ENCODE measurements at places on chromosomes 3 and 15.

DNA sequence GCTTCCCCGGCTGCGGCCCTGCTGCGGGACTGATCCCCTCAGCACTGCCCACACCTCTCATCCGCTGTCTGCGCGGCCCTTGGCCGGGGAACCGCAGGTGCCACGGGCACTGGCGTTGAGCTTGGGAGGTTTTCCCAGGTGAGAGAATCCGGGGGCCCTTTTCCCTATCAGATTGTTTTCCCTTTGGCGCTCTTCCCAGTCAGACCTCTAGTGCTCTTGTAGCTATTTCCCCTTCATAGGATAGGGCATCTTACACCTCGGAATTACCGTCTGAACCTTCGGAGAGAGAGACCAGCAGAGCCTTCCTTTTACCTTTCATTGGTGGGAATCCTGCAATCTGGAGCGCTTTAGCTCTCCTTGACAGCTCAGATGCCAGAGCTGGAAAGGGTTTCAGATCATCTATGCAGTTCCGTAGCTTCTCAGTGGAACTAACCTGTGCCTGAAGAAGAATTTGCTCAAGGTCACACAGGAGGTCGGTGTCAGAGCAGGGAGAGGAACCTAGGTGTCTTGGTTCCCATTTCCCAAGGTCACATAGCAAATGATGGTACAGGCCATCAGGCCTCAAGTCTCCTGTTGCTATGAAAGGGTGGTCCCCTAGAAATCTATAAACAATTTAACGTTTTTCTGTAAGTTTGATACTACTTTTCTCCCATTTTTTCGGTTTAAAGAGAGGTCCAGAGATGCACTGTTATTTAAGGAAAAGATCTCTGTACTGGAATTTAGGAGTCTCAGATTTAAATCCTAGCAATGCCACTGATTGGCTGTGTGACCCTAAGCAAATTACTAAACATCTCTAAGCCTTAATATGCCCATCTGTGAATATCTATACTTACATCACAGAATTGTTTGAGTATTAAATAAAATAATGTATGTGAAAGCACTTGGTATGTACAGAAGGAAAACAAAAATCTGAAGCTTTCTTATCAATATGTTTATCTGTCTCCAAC is 916 bp downstream of the IDH3A start:
- DNase-seq, result no peak

- DNase-seq, result no peak
Observed at GRCh38 chr3:32432045-32432710, 40.5 kb downstream of the CMTM7 start.

DNA sequence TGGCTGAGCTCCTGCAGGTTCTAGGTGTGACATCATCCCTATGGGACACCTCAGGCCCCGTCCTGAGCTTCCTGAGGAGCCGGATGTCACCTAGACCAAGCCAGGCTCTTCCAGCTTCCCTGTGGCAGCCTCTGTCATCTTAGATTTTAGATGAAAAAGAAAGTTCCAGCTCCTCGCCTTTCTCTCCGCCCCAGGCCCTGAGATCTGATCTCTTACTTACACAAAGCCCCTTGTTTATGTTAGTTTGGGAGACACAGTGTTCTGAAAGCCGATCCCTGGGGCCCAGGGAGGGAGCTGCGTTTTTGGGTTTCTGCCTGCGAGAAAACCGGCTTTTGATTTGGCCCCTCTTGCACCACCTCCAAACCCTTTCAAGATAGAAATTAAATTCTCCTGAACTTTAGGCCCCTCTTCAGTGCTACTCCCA is 40.2 kb upstream of the FAM107A start:
- peak; percentile 77 for DNase-seq

- DNase-seq, result no peak
Observed at GRCh38 chr15:80426316-80426715, 22.1 kb downstream of the ARNT2 start.

DNA sequence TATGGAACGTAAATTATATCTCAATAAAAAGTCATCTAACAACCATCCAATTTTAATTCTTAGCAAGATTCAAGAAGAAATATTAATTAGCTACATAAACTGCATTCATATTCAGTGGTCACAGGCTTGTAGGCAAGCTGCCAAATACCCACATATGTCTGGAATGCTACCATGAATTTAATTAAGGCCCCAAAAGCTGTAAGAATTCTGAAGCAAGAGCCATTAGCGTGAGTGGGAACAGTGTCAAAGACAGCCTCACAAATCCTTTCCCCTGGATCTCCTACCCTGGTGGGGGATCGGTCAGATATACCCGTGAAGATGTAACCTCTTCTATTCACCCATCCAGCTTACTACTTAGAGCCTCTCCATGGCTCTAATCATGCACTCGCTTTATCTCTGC is 40.0 kb downstream of the ATG7 start:
- DNase-seq, result no peak

- no peak for DNase-seq
Observed at GRCh38 chr3:184344579-184345316, 7.3 kb downstream of the FAM131A start.

DNA sequence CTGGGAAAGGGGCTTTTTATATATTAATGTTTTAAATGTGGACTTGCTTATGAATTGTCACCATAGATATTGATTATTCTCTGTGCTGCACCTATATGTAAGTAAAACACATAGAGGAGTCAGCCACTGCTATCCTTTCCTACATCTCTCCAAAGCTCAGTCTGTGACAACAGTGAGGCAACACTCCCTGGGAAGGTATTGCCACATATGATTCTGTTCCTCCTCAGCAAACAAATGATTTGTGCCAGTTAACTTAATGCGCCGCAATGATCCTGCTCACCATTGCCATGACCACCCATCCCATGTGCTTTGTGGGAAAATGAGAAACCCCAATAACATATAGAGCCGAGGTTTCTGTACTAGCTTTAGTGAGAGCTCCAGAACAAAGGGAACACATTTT is 75.1 kb upstream of the FBN1 start:
- no peak for DNase-seq

DNA sequence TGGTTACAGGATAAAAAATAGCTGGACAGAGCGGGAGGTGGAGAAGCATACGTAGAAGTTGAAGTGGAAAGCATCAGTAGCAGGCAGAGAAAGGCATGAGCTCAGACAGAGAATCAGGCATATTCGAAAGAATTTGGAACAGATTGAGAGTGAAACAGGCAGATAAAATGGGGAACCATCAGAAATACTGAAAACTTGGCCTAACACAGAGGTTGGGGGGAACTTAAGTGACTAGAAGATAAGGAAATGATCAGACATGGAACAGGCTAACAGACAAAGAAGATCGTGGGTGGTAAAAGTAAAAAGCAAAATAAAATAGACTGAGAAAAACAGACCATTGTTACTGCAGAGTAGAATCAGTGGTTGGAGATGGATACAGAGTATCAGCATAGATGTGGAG is 32.9 kb downstream of the GTF2E1 start:
- no peak for DNase-seq

- peak; percentile 97 for DNase-seq
Observed at GRCh38 chr15:42056934-42057798, 36.3 kb upstream of the PLA2G4E start.

DNA sequence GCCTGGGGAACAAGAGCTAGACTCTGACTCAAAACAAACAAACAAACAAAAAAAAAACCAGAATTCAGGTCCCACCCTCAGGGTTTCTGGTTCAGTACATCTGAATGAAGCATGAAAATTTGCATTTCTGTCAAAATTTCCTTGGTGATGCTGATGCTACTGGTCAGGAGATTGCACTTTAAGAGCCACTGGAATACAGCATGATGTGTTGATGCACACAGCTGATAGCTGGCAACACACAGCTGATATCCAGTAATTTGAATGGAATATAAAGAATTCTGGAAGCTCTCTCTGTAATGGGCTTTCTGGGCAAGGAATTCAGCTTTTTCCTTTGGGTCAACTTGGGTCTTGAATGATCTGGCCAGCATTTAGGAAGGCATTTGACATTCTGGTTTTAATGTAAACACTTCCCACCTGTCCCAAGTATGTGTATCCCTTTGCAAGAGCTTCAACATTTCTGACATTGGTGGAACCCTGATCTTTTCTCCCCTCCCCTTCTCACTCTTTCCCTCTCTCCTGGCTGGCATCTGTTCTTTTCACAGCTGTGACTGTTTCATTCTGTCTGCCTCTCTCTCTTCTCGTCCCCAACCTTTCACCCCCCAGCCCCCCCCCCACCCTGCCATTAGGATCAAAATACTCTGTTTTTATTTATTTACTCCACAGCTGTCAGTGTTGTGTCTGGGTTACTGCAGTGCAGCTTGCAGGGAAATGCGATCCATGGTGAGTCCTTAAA is 189.5 kb downstream of the TPRG1 start:
- no peak for DNase-seq

DNA sequence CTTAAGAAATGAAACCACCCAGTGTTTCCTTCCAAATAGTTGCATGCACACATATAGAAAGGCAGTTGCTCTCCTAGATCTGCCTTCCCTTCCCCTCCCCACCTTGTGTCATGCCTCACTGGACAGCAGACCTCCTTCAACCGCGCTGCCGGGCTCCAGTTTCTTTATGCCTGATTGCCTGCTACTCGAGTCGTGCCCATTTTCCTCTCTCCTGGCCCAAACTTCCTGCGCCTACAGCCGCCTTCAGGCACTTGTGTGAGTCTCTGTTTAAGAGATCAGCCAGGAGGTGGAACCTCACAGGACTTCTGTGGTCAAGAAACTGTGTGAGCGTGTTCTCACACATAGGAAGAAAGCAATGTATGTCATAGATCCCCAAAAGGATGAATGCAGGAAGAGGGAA is 8.8 kb upstream of the FAM107A start:
- no peak for DNase-seq

- DNase-seq, result no peak
Observed at GRCh38 chr3:47491777-47492176, 16.0 kb upstream of the SCAP start.

- no peak for DNase-seq
Observed at GRCh38 chr3:44232407-44232806, 9.3 kb upstream of the TOPAZ1 start.

GRCh38 chr3:128083980-128084674 is 31.9 kb downstream of the SEC61A1 start:
- DNase-seq, result no peak

GRCh38 chr3:37093481-37093880 is 80.9 kb downstream of the LRRFIP2 start:
- no peak for DNase-seq

- no peak for DNase-seq
Observed at GRCh38 chr3:80052271-80052670, 284.5 kb upstream of the ROBO1 start.

DNA sequence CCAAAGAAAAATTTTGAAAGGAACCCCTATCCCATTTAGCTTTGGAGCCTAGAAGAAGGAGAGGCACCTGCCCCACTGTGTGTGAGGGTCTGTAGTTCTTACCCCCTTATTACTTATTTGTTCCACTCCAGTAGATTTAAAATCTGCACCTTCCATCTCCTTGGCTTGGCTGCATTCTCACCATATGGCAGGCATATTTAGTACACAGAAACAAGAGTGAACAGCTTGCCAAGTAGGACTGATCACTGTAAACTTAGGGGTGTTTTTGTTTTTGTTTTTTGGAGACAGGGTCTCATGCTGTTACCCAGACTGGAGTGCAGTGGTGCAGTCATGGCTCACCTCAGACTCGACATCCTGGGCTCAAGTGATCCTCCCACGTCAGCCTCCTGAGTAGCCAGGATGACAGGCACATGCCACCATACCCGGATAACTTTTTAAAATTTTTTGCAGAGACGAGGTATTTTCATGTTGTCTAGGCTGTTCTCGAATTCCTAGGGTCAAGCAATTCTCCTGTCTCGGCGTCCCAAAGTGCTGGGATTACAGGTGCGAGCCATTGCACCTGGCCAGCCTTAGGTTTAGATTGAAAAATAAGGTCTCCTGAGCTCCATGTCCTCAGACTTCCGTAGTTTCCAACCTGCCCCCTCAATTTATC is 14.1 kb upstream of the ANXA2 start:
- DNase-seq, result no peak

- no peak for DNase-seq
Observed at GRCh38 chr3:53195602-53196574, 34.9 kb downstream of the PRKCD start.

GRCh38 chr3:23550402-23550801 is 255.4 kb upstream of the UBE2E1 start:
- DNase-seq, result no peak

GRCh38 chr3:74149466-74149865 is 465.0 kb downstream of the CNTN3 start:
- DNase-seq, result no peak

- DNase-seq, result peak; percentile 78
Observed at GRCh38 chr3:124814620-124815421, 72.3 kb downstream of the ITGB5 start.

DNA sequence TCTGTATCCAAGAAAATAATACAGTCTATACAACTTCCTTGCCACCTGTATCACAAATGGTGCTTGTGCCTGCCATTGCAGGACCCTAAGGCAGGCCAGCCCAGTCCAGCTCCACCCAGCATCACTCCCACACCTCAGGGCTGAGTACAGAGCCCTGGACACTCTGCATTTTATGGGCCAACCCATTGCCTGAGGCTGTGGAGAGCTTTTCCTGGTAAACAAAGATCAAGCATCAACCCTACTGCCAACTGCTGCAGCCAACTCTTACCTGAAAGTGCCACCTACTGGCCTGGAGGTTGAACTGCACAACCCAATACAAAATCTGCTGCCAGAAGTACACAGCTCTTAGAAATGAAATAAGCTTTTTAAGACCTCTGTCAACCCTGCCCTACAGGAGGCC is 1082.2 kb downstream of the NAALADL2 start:
- DNase-seq, result no peak

DNA sequence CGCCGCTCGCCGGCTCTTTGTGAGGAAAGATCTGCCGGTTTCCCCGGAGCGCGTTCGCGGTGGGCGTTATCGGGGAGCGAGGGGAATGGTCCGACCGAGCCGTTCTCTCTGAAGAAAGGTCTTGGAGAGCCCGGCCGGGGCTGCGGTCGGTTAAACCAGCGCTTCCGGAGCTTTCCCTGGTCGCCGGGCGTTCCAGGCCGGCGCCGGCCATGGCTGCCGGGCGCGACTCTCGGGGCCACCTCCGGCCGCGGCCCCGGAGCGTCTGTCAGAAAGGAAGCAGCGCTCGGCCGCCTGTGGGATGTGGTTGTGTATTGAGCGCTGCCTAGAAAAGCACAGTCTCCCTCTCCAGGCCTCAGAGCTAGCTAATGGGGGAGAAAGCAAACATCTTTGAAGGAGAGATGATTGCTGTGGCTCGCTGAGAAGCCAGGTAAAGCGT is 731 bp downstream of the FYTTD1 start:
- DNase-seq, result peak; percentile 51

- DNase-seq, result no peak
Observed at GRCh38 chr3:16834214-16834613, 50.5 kb upstream of the PLCL2 start.

Measured in prostate gland (tissue), 2 donors.